Tongue (tissue), 3 donors: ENCODE measurements at places on chromosomes 13 and 19. TPM values are rescaled to one million over a fixed set of nuclear protein-coding genes. Genes with fewer than 3 reads are reported as not detected.

Gene PROZ
- total RNA-seq = not detected

GRCh38 chr13:71730267-71730666, 136.7 kb downstream of the DACH1 start:
- no peak for DNase-seq

DNA sequence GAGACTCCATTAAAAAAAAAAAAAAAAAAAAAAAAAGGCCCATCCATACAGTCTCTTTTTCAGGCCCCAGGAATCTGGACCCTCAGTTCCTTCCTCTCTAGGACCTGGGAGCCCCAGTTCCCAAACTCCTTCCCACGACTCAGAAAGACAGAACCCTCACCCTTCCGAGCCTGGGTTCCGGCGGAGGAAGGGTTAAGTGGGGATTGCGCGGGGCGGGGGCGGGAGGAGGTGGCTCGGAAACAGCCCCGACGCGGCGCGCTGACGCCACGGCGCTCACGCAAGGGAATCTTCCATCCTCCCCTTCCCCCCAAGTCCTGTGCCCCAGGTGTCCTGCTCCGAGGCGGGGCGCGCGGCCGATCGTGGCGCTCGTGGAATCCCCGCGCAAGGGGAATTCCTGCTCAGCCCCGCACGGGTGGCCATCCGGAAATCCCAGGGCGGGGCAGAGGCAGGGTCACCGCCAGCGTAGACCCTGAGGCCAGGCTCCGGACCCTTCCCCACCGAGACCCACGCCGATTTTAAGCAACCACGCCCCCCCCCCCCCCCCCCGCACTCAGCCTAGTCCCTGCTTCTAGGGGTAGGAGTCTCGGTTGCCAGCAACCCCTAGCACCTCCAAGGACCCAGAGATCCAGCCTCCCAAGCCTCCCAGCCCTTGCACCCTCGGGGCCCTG, 659 bp downstream of the NFKBID start:
- DNase-seq = peak; percentile 89

DNA sequence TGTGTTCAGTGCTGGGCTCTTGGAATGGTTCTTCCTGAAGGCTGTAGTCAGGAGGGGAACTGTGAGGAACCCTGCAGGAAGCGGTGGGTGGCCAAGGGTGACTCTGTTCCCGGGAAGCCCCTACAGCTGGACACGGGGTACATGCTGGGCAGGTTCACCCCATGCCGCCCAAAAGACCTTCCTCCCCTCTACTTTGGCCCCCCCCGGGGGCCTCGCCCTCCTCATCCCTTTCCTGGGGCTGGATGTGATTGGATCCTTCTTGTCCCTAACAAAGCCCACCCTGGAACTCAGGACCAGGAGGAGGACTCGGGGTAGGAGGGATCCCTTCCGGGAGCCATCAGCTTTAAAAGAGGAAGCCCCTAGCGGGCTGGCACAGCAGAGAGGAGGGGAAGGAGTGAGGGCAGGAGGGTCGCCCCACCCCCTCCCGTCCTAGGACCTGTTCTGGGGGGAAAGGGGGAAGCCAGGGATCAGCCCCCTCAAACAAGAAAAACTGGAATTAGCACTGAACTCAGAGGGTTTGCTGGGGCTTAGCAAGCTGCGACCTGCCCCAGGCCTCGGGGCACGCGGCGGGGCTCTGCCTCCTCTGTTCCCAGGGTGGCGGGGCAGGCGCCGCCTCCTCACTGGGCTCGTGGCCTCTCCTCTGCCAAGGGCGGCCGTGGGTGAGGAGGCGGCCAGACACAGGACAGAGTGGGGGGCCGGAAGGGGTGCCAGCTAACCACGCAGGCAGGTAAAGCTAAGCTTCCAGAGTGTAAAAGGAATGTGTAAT, 4.0 kb downstream of the CEBPA start:
- peak; percentile 72 for DNase-seq

- DNase-seq = no peak
Measured at GRCh38 chr19:34363094-34363493, 1.9 kb upstream of the GPI start.
